ENCODE measurements at places on chromosomes 5 and 9. TPM values are rescaled to one million over a fixed set of nuclear protein-coding genes. Genes with fewer than 3 reads are reported as not detected.

DNA sequence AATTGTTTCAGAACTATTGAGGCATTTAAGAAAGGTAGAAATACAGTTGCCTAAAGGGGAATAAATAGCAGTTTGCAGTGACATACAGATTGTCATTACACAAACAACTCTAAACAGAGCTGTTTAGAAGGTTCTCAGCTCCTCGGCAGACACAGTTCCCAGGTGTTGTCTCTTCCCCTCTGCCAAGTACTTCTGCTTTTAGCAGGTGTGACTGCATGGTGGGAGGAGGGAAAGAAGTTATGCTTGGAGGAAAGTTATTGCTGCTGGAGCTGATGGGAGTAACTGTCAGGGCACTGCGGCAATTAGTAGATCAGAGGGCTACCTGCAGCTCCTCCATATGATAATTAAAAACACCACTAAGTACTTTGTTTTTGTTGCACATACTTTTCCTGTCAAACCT, 14.5 kb downstream of the EDIL3 start:
- DNase-seq = no peak

MED7 gene
- 16.6 TPM for total RNA-seq

DNA sequence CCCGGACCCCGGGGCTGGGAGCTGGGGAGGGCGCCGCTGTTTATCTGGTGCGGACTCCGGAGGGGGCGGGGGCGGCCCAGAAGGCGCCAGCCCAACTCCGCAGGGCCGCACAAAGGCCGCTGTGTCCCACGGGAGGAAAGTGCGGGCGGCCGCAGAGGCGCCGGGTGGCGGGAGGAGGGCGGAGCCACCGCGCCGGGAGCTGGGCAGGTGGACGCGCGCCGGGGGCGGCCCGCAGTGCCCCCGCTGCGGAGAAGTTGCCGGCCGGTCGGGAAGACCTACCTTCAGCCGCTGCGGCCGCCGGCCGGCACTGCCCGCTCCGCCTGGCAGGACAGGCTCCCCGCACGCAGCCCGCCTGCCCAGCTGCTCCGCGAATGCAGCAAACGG, 43.6 kb downstream of the NACC2 start:
- no peak for DNase-seq

SYK gene
- 25.8 TPM for total RNA-seq

PSAT1 gene
- 44.9 TPM for total RNA-seq

- DNase-seq = no peak
Observed at GRCh38 chr5:96509721-96510350, 76.8 kb upstream of the PCSK1 start.

TRMT10B gene
- 19.0 TPM for total RNA-seq

DNA sequence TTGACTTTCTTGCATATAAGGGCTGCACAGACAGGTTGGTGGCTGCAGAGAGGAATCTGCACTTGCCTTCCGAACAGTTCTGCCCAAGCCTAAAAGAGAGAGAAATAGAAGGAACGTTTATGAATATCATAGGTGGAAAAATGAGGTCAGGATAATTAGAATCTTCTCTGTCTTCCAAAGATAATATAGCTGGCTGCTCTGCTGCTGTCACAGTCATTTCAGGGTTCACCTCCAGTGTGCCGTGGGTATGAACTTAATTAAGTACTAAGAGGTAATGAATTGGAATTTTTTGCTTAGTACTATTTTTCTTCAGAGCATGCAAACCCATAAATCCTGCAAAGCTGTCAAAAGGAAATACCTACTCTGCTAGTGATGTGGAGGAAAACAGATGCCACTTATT, 82.2 kb downstream of the PRDM6 start:
- DNase-seq = no peak

OTP gene
- total RNA-seq = not detected

DNA sequence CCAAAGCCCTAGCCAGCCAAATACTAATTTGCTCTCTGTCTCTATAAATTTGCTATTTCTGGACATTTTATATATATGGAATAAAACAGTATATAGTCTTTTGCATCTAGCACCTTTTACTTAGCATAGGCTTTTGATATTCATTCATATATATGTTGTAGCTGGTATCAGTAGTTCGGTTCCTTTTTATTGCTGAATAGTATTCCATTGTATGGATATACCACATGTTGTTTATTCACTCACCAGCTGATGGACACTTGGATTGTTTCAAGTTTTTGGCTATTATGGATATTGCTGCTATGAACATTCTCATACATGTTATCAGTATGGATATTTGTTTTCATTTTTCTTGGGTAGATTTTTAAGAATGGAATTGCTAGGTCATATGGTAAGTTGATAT, 23.8 kb upstream of the KIAA1958 start:
- no peak for DNase-seq

DNA sequence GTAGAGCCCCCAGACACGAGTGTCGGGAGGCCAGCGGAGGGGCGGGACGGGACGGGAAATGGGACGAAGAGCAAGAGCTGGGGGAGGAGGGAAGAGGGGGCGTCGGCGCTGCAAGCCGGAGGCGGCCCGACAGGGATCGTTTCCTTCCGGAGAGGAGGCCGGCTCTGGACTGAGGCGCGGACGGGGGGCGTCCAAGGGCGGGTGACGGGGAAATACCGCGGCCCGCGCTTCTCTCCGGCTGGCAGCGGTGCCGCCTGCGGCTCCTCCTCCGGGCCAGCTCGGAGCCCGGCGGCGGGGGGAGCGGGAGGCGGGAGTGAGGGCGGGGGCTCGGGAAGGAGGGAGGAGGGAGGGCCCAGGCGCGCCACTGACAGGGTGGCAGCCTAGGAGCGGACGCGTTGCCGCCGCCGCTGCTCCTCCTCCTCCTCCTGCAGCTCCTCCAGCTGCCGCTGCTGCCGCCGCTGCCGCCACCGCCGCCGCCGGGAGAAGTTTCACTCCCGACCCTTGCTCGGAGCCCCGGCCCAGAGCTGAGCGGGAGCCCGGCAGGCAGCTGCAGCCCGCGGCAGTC, at the start of gene CHSY3:
CHSY3 (plus strand) TSS at position 364 of the 565 bp plus-strand sequence.
- peak; percentile 60 for DNase-seq

DNA sequence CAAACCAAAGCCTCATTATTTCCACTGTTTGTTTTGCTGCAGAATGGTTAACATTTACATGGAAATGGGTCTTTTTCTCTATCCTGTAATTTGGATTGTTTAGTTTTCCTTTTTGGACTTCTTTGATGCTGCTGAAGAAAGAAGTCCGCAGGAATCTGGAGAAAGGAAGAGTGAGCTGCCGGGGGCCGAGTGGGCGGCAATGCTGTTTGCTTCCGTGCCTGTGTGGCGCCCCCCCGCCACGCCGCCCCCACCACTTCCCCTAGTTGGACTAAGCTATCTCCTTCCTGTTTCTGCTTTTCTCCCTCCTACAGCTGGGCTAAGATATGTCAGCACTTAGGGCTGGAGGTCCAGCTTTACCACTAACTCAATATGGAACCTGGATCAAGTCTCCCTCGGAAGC, 39.7 kb downstream of the ACTL7B start:
- DNase-seq = no peak

DNA sequence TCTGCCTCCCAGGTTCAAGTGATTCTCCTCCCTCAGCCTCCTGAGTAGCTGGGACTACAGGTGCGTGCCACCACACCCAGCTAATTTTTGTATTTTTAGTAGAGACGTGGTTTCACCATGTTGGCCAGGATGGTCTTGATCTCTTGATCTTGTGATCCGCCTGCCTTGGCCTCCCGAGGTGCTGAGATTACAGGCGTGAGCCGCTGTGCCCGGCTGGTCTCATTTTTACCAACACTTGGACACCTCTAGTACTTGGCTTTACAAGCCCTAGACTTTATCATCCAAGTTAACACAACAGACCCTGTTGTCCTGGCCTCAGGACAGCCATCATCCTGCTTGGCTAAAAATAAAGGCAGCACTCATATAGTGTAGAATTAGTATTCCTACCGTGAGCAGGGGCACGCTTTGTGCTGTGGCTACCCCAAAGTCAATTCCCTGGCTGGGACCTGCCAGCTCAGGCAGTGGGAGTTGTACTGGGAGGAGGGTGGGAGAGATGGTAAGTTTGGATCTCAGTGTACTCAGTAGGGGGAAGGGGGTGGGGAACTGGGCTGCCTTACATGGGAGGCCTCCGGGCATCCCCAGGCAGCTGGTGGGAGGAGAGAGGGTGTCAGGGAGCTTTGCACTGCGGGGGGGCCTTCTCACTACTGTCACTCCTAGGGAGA, 6.6 kb downstream of the PDZD2 start:
- no peak for DNase-seq

GRCh38 chr5:127290019-127290945, at the start of gene MEGF10:
Gene MEGF10, plus strand, starts transcription at chr5:127290796. Its CDS starts 40,513 bp downstream, at chr5:127331309.
- DNase-seq = no peak

DMRT3 gene
- not detected for total RNA-seq

IFNA2 gene
- total RNA-seq = not detected

PCA3 gene
- total RNA-seq = not detected

- no peak for DNase-seq
Observed at GRCh38 chr5:71751422-71751821, 32.3 kb downstream of the CARTPT start.

- no peak for DNase-seq
Observed at GRCh38 chr9:16172796-16173195, 620.0 kb downstream of the CCDC171 start.

RFESD gene
- total RNA-seq = 5.5 TPM

DNA sequence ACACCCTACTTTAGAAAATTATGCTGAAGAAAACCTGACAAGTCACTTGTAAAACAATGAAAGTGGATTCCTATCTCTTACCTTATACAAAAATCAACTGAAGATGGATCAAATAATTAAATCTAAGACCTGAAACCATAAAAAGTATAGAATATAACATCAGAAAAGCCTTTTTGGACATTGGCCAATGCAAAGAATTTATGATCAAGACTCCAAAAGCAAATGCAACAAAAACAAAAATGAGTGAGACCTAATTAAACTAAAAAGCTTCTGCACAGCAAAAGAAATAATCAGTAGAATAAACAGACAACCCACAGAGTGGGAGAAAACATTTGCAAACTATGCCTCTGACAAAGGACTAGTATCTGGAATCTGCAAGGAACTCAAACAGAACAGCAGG, 303.0 kb upstream of the CDH9 start:
- DNase-seq = no peak

- DNase-seq = no peak
Observed at GRCh38 chr9:37928552-37929430, 24.9 kb upstream of the SLC25A51 start.

SLCO6A1 gene
- not detected for total RNA-seq

MUSK gene
- not detected for total RNA-seq

GLDC gene
- 1.4 TPM for total RNA-seq

DNA sequence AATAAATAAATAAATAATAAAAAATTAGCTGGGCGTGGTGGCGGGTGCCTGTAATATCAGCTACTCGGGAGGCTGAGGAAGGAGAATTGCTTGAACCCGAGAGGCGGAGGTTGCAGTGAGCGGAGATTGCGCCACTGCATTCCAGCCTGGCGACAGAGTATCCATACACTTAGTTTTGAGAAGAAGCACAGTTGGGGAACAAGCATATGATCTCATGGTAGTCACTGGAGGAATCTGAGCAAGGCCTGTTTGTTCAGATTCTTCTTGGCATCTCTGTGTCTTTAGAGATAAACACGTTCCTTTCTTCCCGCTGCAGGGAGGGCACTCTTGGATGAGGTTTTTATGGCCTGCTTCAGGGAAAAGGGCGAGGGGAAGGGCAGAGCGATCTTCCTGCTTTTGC, 15.6 kb upstream of the DENND1A start:
- no peak for DNase-seq

IL13 gene
- 19.6 TPM for total RNA-seq

DNA sequence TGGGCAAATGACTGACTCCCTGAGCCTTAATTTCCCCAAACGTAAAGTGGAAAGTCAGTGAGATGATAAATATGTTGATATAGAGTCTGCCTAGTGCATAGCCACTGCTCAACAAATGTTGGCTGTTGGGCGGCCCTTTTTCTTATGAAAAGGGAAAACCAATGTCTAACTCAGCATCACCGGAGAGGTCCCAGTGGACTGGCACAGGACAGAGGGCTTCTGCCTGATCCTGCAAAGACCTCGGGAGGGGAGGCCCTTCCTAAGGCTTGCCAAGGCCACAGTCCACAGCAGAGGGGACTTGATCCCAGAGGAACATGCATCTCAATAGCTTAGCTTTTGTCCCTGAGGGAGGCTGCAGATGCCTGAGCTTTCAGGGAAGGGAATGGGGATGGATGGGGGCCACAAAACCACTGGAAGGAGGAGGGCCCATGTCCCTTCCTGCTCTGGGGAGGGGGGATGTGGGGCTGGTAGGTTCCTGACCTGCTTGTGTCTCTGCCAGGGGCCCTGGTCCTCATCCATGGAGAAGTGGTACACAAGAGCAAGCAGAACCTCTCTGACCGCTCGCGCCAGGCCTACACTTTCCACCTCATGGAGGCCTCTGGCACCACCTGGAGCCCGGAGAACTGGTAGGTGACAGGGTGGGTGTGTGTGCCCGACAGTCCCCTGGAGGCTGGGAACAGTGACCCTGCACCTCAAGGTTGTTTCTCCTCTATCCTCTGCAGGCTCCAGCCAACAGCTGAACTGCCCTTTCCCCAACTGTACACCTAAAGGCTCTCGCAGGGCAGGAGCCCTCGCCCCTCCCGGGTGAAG, 6.3 kb downstream of the DOLK start:
- no peak for DNase-seq

DNA sequence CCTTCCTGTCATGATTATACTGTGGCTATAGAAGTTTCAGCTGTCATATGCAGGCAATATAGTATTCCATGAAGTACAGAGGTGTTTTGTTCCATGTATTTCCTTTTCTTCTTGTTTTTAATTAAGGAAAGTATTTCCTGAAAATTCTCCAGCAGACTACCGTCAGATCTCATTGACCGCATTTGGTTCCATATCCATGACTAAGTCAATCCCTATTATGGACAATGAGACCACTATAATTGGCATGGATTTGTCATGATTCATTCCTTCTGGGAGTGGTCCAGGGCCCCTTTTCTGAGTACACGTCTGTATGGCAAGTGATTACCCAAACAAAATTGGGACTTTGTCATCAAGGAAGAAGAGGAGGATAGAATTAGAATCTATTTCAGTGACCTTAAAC, 283.2 kb upstream of the CLINT1 start:
- DNase-seq = no peak

CCL19 gene
- total RNA-seq = not detected
